ENCODE measurements at places on chromosomes 3 and 15.

DNA sequence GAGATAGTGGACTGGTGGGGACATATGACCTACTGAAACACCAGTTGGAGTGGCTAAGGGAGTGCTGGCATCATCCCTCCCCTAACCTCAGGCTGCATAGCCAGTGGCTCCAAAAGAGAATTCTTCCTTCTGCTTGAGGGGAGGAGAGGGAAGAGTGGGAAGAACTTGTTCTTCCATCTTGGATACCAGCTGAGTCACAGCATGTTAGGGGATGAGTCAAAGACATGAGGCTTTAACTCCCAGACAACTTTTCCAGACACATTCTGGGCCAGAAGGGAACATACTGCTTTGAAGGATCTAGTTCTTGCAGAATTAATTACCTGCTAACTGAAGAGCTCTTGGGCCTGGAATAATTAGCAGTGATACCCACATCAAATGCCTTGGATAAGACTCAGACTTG lies 36.8 kb upstream of the PEX5L start:
- DNase-seq = no peak

DNA sequence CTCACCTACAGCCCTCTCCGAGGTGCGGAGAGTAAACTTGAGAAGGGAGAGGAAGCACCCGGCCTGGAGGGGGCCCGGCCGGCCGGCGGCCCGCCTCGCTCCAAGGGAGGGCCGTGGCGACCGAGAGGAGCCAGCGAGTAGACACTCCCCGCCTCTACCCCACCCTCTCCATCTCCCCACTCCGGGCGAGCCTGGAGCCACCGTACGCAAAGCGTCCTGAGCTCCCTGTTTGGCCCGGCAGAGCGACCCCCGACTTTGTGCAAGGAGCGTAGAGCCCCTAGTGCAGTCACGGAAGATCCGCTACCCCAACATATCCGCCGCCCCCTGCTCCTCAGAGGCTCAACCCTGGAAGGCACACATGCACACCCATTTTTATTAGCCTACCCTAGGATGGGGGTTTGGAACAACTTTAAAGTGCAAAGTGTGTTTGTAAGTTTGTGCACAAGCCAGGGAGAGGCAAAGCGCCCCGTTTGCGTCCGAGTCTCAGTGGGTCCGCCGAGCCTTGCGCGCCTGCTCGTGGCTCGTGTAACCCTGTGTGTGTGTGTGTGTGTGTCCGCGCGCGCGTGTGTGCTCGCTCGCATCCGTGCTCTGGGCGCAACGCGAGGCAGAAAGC lies 508 bp upstream of the SMAD6 start:
- peak; percentile 66 for DNase-seq

- DNase-seq = peak; percentile 35
Observed at GRCh38 chr3:145767909-145768308, 393.1 kb downstream of the PLOD2 start.

- peak; percentile 79 for DNase-seq
Observed at GRCh38 chr3:177150970-177151627, 46.2 kb downstream of the TBL1XR1 start.
